ENCODE measurements at places on chromosomes 13 and 19. TPM values are rescaled to one million over a fixed set of nuclear protein-coding genes. Genes with fewer than 3 reads are reported as not detected.
A peak's percentile ranks its signal among the peaks of the same experiment; 100 is the strongest.

The KANK2 gene
- total RNA-seq: 1.1 TPM

The RNF113B gene
- not detected for total RNA-seq

GRCh38 chr13:55159765-55160164, 1981.0 kb upstream of the PRR20A start:
- no peak for DNase-seq

DNA sequence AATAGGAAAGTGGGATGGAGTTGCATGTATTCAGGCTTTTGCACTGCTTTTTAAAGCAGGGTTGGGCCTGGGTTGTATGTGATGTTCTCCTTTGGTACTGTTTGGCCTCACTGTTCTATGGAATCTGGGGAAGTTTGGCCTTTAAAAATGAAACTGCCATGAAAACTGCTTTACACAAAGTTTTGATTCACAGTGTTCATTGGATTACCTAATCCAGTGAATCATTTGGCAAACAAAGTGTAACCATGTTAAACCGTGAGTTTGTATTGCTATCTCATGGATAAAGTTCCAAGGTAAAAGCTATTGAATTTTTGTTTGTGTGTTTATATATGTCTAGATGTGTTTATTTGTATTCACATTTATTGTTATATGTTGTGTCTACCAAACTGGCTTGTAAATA, 1658.6 kb downstream of the OLFM4 start:
- DNase-seq: no peak

DNA sequence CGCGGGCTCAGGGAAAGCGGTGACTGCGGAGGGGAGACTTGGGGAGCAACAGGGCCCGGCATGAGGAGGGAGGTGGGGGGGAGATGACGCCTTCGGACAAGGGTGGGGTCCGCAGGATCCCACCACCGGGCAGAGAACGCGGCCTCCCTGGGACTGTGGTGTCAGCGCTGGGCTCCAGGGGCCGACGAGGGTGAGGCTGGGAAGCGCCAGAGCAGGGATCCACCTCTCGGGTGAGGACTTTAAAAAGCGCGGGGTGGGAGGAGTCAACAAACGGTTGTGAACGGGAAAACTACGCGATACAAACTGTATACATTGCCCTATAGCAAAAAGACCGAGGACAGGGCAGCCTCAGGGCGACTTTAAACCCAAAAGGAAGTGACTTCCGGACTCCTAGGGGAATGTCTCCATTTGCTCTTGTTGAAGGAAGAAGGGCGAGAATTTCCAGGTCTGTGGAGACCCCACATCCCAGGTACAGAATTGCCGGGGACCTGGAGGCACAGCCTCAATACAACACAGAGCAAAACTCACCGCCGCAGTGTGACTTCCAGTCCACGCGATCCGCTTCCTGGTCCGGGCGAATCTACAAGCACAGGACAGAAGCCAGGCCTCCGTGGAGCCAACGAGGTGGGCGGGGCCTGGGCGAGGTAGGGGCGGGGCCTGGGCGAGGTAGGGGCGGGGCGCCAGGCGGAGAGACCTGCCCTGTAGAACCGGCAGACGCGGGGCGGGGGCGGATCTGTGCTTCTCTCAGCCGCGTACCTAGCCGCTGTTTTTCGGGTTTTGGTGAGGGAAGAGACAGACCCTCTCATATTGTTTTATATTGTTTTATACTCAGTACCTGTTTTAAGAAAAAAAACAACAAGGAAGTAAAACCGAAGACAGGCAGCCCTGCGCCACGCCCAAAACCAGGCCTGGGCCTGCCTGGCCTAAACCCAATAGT, at the start of gene ZNF888:
Gene ZNF888, minus strand, starts transcription at position 588 of the 937 bp plus-strand sequence. CDS start 5,555 bp downstream, outside the sequence.
- DNase-seq: peak; percentile 88

- DNase-seq: no peak
These were observed 8.1 kb downstream of the ANO8 start for GRCh38 chr19:17326595-17326966.

The ATP4A gene
- not detected for total RNA-seq

DNA sequence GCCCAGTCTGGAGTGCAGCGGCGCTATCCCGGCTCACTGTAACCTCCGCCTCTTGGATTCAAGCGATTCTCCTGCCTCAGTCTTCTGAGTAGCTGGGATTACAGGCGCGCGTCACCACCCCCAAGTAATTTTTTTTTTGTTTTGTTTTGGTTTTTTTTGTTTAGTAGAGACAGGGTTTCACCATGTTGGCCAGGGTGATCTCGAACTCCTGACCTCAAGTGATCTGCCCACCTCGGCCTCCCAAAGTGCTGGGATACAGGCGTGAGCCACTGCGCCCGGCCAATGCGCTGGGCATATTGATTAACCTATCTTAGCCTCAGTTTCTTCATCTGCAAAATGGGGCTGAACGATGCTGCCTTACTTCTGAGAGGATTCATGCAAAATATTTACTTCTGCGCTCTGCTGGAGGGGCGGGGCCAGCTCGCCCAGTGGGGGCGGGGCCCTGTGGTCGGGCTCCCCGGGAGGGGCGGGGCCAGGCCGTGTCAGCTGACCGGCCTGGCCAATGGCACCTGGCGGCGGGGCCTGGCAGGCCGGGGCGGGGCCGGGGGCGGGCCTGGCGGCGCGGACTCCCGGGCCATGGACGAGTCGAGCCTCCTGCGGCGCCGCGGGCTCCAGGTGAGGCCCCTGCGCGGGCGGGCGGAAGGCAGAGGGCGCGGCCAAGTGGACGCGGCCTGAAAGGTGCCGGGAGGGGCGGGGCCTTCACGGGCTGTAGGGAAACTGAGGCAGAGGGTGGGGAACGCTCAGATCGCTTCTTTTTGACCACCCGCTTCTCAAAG, at the start of gene MAST3:
Gene MAST3, plus strand, starts transcription at position 562 of the 776 bp plus-strand sequence. Its CDS starts 15 bp downstream, at position 577.
- DNase-seq: peak; percentile 98

- no peak for DNase-seq
These were observed 99.9 kb upstream of the IPO5 start for GRCh38 chr13:97853550-97853949.

The F10 gene
- total RNA-seq: not detected

The SEMA6B gene
- total RNA-seq: 0.19 TPM

- DNase-seq: no peak
These were observed 45.6 kb upstream of the ZNF562 start for GRCh38 chr19:9720541-9720940.

The ZNF66 gene
- total RNA-seq: 5.6 TPM

GRCh38 chr13:70616847-70617246, 508.6 kb upstream of the KLHL1 start:
- DNase-seq: no peak

The IL17D gene
- total RNA-seq: 0.30 TPM

DNA sequence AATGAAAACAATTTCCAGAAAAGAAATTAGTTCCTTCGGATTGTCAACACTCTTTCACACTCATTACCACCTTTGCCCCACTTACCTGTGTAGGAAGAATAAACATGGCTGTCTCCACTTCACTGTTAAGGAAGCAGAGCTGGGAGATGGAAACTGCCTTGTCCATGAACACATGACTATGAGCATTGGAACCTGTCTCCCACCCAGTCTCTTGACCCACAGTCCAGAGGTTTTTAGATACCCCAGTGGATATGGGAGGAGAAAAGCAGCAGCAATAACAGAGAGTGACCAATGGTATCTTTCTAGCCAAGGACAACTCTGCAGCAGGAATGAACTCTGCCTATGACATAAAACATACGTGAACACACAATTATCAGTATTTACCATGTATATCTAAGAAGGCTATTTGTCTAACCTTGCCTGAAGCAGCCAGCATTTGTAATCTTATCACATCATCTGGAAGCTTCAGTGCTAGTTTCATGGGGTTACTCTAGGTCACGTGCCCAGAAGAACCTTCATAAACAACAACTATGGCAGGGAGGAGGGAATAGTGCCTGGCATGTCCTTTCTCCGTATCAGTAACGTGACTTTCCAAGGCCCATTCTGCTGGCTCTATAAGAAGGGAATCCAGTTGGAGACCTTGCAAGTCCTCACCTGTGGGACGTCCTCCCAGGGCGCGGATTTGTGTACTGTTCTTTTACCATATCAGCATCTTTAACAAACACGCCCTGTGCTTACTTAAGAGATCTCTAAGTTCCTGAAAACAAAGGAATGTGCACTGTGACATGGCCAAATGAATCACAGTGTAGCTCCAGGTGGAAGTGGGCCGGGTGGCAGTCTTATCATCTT, 221.8 kb upstream of the UBL3 start:
- no peak for DNase-seq

The TNFRSF19 gene
- 0.07 TPM for total RNA-seq

DNA sequence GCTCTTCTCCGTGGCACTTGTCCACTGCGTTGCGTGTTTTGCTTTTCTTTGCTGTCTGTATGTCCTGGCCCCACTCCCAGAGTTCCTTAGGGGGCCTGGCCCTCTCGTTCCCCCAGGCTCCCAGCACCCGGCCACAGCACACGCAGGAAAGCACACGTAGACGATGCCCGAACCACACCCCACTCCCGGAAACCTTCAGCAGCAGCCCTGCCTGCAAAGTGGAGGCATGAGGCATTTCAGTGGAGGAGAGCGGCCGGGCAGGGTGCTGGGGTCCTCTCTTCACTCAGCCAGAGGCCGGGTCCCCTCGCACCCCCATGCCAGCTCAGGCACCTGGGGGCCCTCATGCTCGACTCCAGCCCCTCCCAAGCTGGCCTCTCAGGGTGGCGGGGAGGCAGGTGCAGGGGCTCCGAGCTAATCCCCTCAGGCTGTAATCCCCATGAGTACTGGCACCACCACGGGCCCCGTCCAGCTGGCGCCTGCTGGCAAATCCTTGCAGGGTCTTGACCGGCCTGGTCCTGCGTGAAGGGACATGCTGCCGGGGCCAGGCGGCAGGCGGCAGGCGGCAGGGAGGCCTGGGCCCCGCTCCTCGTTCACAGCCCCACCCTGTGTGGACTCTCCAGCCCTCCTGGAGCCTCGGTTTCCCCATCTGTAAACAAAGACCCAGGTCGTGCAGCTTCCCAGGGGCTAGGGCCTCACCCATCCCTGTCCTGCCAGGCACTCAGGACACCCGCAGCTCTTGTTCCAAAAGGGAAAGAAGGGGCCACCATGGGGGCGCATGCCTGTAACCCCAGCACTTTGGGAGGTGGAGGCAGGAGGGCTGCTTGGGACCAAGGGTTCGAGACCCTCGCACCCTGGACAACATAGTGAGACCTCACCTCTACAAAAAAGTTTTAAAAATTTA, 7.0 kb downstream of the PIP5K1C start:
- no peak for DNase-seq

DNA sequence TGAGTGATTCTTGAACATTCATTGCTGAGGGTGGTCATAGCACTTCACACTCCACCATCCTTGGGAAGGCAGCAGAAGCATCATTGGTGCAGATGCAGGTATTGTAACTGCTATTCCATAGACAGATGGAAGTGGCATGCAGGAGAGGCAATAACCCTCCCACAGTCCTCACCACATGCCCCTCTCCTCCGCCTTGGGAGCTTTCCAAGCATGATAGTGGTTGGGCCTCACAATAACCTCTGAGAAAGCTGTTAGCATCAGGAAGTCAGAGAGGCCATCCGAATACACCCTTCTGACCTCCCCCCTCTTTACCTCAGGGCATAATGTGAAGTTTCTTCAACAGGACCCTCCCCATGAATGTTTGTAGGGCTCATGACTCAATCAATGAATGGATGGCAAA, 177.9 kb downstream of the KATNAL1 start:
- no peak for DNase-seq

DNA sequence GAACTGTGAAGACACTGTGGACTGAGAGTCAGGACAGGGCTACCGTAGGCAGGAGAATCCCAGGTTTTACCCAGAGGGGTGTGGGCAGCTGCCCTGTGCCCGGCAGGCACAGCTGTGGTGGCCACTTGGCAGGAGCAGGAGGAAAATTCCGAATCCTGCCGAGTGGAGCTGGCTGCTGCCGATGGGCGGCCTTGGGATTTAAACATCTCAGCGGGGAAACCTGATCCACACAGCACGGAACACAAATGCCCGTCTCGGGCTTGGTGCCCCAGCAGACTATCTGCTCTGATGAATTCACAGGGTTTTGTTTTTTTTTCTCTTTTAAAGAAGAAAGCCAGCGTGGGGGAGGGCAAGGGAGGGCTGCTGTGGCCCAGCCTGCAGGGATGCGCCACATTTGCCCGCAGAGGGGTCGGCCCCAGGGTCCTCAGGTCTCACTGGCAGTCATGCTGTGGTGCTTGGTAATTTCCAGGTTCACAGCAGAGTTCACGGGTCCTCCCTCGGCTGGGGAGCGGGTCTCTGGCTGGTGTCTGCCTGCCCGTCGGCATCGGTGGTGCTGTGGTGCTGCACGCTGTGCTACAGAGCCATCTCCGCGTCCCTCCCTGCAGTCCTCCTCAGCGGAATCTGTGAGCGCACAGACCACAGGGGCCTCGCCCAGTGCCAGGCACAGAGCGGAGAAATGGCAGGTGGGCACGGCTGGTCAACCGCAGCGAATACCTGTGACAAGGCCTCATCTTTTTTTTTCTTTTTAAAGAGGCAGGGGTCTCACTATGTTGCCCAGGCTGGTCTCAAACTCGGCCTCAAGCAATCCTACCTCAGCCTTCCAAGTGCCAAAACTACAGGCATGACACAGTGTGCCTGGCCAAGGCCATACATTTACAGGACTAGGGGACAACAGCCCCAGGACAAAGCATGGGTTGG, 28.1 kb downstream of the MPND start:
- DNase-seq: no peak

DNA sequence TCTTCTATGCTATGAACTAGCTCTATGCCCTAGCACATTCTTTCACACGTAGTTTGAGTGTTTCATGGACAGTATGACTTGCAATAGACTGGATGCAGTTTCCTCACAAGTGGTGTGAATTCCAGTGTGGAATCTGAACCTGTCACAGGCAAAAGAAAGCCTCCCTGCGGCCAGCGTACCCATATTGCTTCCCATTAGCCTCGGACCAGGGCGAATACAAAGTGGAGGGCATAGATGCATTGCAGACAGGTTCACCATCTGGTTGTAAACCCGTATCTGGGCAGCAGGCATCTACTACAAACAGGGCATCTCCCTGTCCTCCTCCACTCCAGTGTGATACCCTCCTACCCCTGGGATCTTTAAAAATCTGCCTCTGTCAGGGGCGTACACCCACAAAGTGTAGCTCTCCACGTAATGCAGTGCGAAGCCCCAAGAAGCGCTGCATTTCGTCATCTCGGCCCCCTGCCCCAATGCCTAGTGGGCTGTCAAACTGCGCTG, 1.4 kb upstream of the CIC start:
- no peak for DNase-seq

The ATP1A3 gene
- 4.3 TPM for total RNA-seq

The ZNF845 gene
- total RNA-seq: 5.4 TPM

DNA sequence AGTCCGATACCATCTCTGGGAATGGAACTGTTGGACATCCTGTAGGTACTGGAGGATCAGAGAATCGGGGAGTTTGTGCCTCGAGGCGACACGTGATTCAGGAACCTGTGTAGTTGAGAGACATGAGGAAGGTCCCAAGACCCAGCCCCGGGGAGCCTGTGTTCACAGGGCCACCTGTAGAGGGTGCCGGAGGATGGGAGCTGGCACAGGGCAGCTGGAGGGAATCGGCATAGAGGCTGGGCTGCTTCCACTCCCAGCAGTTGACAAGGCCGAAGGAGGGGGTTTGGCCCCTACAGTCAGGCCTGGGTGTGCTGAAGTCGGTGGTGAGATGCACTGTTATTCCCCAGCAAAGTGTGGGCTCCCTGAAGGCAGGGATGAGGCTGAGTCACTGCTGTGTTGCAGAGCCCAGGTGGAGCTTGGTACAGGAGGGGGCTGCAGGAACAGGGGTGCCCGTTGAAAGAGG, 2.5 kb upstream of the ISYNA1 start:
- no peak for DNase-seq
